Nasal cavity respiratory epithelium epithelial cell of viscerocranial mucosa (primary cell): ENCODE measurements at places on chromosomes 3 and 15. TPM values are rescaled to one million over a fixed set of nuclear protein-coding genes. Genes with fewer than 3 reads are reported as not detected.

Gene ALDH1L1
- total RNA-seq, result 1.0 and 21.5 TPM in 2 replicates

Gene FMN1
- total RNA-seq, result 0.34 and 3.0 TPM in 2 replicates

Gene CTXN2
- not detected in 2 replicates for total RNA-seq

Gene C3orf85
- total RNA-seq, result not detected in 2 replicates

Gene IGSF11
- total RNA-seq, result under 0.01 and 0.21 TPM in 2 replicates

Gene FBXW12
- not detected in 2 replicates for total RNA-seq

Gene KNL1
- 0.36 and 0.68 TPM in 2 replicates for total RNA-seq

Gene SYNPR
- total RNA-seq, result not detected in 2 replicates

Gene AADAC
- total RNA-seq, result 0.14 TPM in 1 of 2 replicates, not detected in the other

Gene TMEM207
- not detected in 2 replicates for total RNA-seq

Gene ROPN1
- not detected in 2 replicates for total RNA-seq

Gene SLC6A11
- 1.1 and 7.5 TPM in 2 replicates for total RNA-seq

Gene HHATL
- total RNA-seq, result not detected in 2 replicates
